ENCODE measurements at places on chromosomes 7 and 10.

DNA sequence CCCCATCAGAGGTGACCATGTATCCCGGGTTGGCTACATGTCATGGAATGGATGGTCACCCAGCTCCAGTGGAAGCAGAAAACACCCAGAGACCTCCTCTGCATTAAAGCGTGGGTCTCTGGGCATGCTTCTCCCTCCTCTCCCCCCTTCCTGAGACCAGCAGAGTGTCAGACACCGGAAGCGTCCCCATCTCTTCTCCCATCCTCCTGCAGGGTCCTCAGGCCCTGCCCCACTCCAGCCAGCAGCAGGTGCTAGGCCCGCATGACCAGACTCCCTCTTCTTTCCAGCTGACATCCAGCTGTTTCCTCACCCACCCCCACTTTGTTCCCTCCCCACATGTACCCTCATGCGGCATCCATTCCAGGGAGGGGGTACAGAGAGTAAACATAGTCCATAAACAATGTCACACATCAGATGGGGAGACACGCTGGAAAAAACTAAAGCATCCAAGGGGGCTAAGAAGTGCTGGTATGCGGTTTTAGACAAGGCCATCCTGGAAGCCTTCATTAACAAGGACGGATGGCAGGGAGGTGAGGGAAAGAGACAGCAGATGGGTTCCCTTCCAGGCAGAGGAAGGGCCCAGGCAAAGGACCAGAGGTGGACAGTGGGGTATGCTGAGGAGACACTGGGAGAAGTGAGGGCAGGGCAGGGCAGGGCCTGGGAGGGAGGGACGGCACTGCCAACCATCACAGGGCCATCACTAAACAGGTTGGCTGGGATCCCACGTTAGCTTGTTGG lies 12.5 kb upstream of the SLC18A3 start:
- no peak for DNase-seq

- no peak for DNase-seq
Observed at GRCh38 chr7:12623885-12624498, 53.5 kb downstream of the SCIN start.

DNA sequence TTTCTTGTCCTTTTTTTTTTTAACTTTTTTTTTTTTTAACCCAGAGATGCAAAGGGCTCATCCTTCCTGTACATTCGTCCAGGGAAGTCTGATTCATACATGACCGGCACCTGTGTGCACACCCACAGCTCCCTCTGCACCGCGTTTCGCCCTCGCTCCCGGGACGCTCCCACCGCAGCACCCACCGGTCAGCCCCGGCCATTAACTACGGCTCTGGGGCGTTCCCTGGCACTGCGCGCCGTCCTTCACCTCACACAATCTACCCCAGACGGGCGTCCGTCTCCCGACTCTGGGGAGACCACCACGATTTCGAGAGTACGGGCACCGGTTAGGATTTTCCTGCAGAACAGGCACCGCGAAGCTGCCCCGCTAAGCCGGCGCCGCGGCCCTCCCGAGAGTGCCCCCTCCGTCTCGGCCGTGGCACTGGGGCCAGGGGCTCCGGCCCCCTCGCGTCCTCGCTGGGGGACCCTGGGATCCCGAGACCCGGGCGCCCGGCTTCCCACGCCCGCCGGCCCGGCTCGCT lies 452 bp downstream of the ATE1 start:
- DNase-seq, result no peak

- no peak for DNase-seq
Observed at GRCh38 chr7:108480311-108480710, 24.1 kb upstream of the NRCAM start.

DNA sequence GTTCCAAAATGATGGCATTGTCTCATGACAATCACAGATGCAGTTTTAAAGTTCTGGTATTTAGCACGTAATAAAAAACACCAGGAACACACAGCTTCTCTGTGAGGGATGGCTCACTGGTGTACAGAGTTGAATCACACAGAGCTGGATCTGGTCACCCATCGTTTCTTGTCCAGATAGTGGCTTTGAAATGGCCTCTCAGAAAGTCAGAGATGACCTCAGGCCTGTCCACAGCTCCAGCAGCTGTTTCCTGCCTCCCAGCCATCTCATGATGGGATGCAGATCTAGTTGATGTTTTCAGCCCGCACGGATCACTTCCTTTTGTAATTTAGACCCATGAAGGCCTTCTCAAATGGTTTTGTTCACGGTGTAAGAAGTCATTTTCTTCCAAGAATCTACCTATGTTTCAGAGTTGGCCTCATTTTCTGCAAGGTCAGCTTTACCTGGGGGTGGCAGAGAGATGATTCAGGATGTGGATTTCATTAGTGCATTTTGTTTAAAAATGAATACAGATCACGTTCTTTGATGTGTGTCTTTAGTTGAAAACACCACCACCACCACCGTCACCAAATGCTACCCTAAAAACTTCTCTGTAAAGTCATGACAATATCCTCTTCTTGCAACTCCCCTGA lies 166.2 kb downstream of the SNX10 start:
- DNase-seq, result no peak
